Left lung (tissue), 14 donors: ENCODE measurements at places on chromosomes 5 and 9. TPM values are rescaled to one million over a fixed set of nuclear protein-coding genes. Genes with fewer than 3 reads are reported as not detected.

DNA sequence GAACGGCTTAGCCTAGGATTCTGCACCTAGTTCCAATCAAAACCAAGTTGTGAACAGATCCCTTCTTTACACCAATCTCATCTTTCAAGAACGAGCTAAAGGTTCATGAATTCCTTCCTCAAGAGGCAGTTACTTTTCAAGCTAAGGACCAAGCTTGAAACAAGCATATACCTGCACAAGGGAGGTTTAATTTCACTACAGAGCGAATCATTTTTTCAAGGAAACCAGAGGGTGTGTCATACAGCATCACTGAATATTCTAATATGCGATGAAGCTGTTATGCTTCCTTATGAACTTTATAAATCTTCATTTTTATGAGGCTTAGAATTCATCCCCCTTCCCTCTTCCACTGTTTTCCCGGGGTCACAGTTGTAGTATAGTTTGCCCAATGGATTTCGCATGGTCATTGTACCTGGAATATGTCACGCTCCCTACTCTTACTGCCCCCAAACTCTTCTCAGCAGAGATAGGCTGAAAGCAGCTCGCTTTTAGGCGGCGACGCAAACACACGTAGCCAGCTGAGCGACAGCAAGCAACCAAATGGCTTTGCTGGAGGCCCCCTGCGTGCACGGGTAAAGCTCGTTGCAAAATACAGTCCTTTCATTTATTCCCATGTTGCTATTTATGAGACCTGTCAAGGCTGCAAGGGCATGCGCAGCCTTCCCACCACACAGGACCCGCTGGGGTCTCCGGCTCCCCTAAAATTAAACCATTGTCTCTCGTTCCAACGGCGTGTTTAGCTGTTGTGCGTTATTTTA is 832 bp downstream of the LMBRD2 start:
- DNase-seq, result no peak

- DNase-seq, result no peak
Measured at GRCh38 chr5:39675676-39676075, 250.9 kb upstream of the DAB2 start.

DNA sequence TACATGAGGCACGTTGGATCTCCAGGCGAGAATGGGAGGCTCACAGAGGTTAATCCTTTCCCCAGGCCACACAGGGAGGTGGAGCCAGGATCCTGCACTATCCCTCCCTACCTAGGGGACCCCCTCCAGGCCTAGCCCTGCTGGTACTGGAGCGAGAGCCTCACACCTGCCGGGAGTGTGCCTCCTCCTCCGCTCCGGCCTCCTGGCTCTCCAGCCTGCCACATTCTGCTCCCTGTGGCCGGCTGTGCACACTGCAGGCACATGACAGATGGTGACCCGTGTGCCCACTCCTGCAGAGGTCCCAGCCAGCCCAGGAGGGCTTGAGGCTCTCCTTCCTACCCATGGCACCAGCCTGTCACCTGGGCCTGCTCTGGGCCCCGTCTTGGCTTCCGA is 93.4 kb downstream of the RXRA start:
- DNase-seq, result no peak

DNA sequence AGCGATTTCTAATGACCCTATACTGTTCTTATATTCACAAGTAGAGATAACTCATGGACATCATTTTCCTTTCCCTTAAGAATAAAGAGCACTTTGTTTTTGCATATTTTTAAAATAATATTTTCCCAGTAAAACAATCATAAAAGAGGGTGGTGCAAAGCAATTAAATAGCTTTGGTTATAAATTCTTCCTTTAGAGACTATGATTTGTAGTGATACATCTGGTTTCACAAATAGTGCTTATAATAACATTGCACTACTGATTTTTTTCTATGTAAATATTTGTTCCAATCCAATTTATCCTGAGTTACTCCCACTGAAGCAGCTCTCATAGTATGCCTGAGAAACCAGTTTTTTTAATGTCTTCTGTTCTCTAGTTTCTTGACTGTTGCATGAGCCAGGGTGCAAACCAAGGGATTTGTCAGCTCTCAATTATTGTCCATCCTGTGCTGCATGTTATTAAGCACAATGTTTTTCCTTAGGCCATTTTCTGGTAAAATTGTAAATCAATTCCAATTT is 74.7 kb downstream of the LURAP1L start:
- no peak for DNase-seq

GRCh38 chr5:173963182-173963838 is 25.7 kb upstream of the C5orf47 start:
- DNase-seq, result no peak

ZNF366 gene
- total RNA-seq, result 3.2 TPM

DNA sequence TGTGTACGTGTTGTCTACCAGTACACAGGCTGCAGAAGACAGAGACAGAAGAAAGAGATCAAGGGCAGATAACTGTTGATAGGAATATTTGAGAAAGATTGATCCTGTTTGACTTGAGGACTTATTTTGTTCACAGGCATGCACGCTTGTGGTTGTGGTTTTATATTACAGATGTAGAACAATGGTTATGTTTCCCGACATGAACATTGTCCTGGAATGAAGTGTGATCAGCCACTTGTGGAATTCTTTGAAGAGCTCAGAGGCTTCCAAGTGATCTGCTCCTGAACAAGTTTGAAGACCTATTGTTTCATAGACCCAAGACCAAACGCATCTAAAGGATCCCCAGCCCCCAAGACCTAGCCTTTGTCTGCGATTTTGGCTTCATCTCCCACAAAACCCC is 13.7 kb downstream of the TEX53 start:
- DNase-seq, result no peak
